ENCODE measurements at places on chromosomes 11 and 22.

- DNase-seq, result no peak
These were observed 366.2 kb upstream of the CCDC179 start for GRCh38 chr11:23226331-23227077.

DNA sequence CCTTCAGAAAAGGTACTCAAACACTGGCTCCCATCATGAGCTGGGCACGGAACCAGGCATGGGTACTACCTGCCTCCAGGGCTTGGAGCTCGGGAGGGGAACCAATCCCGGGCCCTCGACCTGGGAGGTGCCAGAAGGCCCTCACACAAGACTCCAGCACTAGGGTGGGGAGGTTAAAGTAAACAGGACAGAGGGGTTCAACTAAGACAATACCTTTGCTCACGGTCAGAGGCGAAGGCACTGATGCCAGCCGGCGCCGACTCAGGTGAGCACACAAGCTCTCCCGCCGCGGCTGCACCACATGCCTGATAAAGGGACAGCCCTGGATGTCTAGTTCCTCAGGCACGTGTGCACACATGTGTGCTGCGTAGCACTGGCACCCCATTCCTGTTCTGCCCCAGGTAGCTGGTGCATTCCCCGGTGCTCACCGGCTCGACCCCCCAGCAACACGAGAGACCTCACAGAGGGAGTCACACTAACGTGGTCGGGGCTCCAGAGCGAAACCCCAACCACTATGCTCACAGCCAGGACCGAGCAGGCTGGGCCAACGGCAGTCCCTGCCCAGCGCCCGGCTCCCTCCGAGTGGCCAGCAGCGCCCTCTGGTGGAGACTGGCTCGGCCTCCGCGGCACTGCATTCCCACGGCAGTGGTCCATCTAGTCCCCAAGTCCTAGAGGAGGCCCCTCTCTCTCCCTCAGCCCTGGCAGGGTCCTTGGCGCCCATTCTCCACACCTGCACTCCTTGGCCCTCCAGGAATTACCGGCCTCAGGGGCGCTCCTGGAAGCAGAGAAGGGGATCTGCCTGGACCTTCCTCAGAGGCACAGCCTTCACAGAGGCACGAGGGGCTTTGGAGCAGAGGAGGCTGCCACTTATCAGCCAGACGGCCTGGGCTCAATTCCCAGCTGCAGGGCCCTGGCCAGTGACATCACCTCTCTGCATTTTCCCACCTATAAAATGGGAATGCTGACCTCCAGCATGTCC, 28.8 kb upstream of the MOB2 start:
- DNase-seq, result peak; percentile 46

GRCh38 chr11:68935066-68935465, 31.4 kb downstream of the IGHMBP2 start:
- no peak for DNase-seq

DNA sequence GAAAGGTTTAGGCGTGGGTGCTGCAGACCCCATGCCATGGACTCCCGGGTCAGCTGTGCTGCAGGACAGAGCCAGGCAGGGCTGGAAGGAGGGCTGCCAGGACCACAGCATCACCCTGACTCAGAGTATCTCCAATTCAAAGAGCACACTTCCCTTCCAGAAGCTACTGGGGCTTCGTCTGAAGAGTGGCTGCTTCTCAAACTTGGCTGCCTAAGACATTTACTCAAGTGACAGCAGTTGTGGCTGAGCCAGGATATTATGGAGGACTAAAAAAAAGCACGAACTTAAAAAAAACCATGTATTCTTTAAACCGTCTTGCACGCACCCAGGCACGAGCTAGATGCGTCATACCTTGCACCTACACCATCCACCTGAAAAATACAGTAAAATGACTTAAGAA, 13.0 kb upstream of the BID start:
- no peak for DNase-seq

GRCh38 chr11:111826322-111826950, 44.9 kb downstream of the ALG9 start:
- no peak for DNase-seq

GRCh38 chr11:1743585-1744136, 6.7 kb downstream of the IFITM10 start:
- DNase-seq, result no peak

- DNase-seq, result no peak
These were observed 7.5 kb downstream of the HSPA8 start for GRCh38 chr11:123054301-123055065.

DNA sequence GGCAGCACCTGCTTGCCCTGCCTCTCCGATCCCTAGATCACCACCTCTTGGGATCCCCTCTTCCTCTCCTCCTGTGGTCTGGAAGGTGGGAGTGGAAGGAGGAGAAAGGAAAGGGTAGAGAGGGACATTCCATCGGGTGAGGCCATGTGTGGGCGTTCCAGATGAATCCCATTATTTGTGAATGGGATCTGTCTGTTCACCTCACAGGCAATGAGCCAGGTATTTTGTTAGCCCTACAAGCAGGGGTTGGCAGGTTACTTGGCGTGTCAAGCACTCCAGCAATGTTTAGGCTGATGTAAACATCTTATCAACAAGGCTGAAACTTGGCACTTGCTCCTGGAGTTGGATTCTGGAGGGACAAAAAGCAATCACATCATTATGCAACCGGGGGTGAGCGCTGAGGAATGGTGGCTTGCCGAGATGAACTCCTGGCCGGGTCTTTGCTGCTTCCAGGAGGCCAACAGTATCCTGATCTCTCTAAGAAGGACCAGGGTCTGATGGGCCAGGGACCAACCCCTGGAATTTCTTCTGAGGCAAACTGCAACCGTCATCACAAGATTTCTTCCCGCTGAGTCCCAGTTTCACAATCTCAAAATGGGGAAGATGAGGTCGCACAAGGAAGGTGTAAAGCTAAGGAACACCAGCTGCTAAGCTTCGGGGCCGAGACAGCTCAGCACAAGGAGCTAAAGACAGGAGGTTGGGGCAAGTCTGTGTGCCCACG, 7.8 kb downstream of the ADAMTS8 start:
- DNase-seq, result no peak

DNA sequence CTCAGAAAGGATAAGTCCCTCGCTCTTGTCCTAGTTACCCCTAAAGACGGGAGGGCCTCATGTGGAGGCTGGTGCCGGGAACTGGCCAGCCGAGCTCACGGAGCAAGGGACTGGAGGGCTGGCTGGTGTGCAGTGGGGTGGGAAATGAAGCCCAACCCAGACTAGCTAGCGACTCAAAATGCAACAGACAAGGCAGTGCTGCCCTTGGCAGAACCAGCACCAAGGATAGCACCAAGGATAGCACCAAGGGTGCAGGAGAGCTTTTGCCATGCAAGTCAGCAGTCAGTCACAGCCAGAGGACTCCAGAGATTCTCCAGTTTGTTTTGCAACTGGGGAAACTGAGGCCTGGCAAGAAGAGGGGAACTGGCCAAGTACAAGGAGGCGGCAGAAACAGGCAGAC, 6.5 kb upstream of the BATF2 start:
- no peak for DNase-seq

GRCh38 chr11:129840236-129840635, 24.6 kb downstream of the TMEM45B start:
- DNase-seq, result no peak

DNA sequence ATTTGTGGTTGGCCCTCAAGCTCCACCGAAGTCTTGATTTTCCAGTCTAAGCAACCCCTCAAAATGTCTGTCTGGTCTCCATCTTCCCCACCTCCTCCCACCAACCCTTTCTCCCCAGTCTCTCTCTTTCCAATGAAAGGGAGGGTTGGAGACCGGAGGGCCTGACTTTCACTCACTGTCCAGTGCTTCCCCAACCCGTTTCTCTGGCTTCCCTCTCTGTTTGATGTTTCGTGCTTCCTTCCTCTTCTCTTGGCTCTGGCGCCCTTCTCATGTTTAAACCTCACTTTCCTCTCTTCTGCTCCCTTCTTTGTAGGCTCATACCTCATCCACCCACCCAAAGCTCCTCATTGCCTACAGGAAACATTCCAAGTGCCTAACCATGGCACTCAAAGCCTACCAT, 11.1 kb upstream of the VPS37C start:
- DNase-seq, result no peak

- DNase-seq, result no peak
These were observed 14.0 kb downstream of the MMP3 start for GRCh38 chr11:102829316-102830000.

DNA sequence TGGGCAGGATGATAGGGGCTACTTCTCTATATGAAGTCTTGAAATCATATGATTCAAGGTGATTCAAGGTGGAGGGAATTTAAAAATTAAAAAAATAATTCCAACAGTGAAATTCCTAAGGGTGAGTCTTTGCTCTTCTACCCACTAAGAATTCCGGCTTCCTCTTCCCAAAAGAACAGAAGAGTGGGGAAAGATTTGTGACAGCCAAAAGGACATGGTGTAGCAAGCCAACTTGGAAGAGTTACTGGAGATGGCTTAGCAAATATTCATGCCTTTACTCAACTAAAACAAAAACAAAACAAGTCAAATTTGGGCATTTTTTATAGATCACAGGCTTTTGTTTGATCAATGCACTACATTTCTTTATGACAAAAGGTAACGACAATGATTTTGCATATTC, 12.3 kb downstream of the ZBED5 start:
- DNase-seq, result no peak

DNA sequence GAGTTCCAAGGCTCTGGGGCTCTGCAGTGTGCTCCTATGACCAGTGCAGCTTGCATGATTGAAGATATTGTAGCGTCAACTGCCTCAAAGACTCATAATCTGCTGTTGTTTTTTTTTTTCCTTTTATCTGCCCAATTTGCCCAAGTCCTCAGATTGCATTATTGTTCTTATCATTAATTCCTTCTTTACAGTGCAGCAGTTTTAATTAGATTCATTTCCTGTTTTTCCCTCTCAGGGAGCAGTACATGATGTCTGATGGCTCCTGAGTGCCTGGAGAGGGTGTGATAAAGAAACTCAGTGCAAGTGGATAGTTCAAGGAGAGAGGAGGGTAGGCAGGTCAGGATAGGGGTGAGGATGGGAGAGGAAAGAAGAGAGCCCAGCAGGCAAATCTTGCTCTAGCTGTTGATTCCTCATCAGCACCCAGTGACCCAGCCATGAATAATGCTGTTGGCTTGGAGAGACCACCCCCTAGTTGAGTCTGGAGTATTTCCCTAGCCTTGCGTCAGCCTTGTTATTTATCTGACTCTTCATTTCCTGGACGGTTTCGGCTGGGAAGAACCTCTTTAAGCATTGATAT, 219.6 kb upstream of the SESN3 start:
- no peak for DNase-seq

DNA sequence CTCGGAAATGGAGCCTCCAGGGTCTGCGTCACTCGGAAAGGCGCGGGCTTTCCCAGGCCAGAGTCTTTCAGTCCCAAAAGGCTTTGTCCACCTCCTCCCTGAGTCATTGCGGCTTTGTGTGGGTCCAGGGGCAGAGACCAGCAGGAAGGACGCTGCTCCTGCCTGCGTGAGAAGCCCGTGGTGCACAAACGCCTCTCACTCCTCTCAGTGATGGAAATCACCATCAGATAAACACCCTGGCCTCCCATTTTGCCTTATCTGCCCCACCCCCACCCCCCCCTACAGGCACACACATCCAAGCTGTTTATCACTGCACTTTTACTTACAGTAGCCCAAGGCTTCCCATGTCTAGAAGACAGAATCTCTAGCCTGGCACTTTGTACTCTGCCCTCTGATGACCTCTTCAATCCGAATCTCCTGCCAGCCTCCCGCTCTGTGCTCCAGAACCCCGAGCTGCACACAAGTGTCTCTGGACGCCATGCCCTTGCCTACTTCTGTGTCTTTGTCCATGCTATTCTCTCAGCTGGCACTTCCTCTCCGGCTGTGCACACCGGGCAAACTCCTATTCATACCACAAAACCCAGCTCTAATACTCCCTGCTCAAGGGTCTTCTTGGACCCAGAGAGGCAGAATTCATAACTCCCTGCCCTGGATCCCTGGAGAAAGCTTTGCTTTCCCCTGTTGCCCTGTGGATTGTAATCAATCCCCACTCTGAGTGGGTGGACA, 954.6 kb downstream of the TBC1D22A start:
- DNase-seq, result no peak

DNA sequence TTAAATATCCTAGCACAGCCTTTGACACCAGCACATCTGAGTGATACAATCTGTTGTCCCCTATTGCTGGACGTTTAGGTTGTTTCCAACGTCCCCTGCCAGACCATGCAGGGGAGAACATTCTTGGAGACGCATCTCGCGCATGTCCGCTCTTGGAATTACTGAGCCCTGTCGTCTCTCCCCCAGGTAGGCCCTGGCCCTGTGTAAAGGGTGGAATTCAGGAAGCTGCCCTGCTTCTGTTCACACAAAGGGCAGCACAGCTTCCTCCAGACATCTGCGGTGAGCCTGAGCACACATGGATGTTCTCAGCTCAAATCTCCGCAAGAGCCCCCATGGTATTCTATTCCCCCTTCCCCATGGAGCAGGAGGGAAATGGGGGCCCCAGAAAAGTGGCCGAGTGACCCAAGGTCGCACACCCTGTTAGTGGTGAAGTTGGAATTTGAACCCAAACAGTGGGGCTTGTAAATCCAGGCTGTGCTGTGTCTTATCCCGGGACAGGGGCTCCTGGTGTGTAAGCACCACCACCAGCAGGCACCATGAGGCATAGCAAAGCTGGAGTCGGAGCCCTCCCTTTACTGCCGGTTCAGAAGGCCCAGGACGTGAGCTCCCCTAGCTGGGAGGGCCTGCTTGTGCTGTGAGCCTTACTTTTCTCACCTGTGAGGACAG, 5.0 kb upstream of the FGF19 start:
- no peak for DNase-seq

GRCh38 chr11:19872512-19873145, 160.0 kb downstream of the NAV2 start:
- no peak for DNase-seq

GRCh38 chr11:32186118-32186517, 95.2 kb downstream of the RCN1 start:
- DNase-seq, result no peak

DNA sequence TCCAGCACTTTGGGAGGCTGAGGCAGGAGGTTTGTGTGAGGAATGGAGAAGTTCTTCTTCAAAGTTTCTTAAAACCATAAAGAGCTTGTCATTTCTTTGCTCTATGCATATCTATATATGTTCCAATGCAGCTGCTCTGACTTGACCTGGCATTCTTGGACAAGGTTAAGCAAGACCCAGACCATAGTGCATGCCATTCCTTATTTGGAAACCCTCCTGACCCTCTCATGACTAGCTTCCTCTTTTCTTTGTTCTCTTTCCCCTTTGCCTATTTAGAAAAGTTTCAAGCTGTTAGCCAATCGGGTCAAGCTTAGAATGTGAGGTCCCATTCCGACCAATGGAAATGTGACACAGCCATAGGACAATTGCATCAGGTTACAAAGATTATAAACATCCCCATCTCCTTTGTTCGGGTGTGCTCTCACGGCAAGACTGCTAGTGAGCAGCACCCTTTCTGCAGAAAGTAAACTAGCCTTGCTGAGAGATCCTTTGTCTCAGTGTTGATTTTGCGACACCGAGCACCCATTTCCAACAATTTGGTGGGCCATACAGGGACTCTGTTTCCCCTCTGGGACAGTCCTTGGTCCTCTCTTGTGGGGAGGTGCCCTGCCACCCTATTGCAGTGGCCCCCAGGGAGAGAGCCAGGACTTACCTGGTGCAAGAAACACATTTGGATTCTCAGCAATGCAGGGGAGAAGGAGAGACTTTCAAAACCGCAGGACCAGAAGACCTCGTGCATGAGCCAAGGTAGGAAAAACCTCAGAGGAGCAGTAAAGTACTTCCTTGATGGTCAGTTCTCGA, 39.9 kb upstream of the ANO1 start:
- no peak for DNase-seq

GRCh38 chr11:125990244-125990643, 44.4 kb downstream of the VSIG10L2 start:
- DNase-seq, result no peak

Data from activated gamma-delta T cell (primary cell).